Activated naive CD8-positive, alpha-beta T cell treated with anti-CD3 and anti-CD28 coated beads for 36 hours (primary cell): ENCODE measurements at places on chromosomes 11 and 22.

DNA sequence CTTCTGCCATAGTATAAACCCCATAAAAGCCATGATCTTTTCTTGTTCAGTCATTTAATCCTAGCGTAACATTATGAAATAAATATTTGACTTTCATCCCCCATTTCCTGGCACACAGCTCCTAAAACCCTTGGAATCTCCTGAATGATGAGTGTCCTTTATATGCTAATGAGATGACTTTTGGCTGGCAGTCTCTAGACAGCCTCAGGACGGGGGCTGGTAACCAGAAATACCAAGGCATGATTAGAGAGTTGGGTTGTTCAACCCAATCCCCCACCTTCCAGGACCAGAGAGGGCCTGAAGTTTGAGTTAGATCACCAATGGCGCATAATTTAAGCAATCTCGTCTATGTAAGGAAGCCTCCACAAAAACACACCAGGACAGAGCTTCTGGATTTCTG is 1246.1 kb upstream of the TENM4 start:
- DNase-seq, result no peak

- no peak for DNase-seq
These were observed 5.5 kb upstream of the IGF2 start for GRCh38 chr11:2144544-2145248.

DNA sequence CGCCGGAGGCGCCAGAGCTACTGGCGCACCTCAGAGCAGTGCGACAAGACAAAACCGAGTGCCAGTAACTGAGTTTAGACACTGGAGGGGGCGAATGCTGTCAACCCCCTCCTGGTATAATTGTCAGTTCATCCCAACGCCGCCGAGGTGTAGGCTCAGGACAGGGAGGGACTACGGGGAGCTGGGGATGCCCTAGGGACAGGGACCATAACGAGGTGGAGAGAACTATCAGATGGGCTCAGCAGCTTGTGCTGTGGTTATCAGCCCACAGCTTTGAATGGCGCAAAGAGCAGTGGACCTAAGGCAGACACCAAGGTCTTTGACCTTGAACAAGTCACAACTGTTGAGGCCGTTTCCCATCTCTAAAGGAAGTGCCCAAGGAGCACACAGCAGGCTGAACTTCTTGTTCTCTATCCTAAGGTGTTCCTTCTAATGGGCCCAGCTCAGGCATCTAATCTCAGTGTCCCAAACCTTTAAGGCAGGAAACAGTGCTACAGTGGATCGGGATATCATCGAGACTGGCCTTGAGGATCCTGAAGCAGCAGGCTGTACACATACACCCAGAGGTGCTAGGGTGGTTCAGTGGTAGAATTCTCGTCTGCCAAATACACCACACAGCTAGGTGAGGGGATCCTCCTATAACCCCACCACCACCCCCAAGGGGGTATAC is 958 bp upstream of the TUT1 start:
- DNase-seq, result no peak

DNA sequence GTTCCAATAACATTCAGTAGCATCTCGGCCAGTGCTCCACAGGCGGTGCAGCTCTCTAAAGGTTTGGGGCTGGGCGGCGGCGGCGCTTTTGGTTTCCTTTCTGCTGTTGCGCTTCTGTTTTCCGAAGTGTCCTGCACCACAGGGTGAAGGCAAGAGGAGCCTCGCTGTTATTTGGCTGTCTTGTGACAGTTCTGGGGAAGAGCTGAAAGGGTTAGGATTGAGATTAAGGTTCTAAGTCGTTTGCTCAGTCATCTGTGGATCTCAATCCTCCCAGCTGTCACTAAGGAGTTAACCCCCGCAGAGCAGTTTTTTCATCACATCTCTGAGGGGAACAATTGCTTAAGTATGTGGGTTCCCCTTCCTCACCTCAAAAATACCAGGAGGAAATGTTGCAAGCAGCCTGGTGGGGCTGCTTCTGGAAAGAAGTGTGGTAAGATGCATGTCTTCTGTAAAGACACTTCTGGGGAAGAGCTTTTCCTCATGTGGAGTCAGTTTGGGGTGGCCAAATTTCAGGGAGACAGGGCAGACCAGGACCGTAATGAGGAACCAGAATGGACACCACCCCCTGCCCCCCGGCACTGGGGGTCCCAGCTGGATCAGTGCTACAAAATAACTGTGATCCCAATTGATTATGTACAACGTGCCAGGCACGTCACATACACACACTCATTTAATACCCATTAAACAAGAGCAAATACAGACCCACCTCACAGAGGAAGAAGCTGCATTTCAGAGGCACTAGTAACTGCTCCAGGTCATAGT is 14.2 kb downstream of the TMEM121B start:
- DNase-seq, result peak; percentile 57

- DNase-seq, result no peak
These were observed 68.6 kb upstream of the ARHGAP32 start for GRCh38 chr11:129260750-129261149.

DNA sequence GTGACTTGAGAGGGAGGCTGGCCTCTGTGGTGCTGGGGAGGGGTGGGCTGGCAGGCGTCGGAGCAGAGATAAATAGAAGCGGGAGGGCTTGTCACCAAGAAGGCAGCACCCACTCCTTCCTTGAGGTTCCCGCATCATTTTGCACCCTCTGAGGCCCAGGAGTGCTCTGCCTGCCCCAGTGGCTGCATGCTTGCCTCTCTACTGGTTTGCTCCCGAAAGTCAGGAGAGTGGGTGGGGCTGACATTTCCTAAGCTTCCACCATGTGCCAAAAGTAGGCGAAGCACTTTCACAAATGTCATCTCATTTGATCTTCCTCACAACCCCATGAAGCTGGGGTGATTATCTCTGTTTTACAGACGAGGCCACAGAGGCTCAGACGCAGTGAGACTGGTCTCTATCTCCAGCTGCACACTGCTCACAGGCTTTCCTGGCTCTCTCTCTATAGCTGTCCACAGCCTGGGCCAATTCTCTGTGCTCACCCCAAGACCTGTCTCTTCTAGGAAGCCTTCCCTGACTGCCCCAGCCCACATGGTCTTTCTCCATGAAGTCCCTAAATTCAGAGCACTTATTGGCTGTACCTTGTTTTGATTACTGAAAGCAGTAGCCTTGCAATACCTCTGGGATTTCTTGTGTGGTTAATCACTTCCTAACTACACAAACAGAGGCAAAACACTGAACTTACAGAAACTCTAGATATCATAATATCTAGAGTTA is 2.6 kb upstream of the UCP3 start:
- peak; percentile 70 for DNase-seq

GRCh38 chr11:119694334-119694733 is 34.7 kb downstream of the NECTIN1 start:
- DNase-seq, result no peak

- no peak for DNase-seq
These were observed 213.0 kb downstream of the DLG2 start for GRCh38 chr11:85414175-85414574.

GRCh38 chr11:103234974-103235373 is 125.7 kb downstream of the DYNC2H1 start:
- no peak for DNase-seq

DNA sequence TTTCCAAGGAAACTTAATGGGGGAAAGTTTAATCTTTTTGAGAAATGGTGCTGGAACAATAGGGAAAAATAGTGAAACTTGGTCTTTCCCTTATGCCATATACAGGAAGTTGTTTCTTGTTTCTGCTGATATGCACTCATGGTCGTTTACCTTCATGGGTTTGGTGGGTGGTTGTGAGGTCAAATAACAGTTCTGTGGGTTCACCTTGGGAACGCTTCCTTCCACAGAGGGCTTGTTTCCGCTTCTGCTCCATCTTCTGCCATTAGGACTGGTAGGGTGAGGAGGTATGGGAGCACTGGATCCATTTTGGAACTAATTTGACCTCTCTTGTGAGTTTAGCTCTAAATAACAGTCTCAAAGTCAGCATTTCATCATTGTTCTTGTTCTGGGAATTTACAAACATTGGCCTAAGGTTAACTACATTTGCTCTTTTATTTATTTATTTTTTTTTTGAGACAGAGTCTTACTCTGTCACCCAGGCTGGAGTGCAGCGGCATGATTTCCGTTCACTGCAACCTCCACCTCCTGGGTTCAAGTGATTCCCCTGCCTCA is 17.6 kb upstream of the RELA start:
- no peak for DNase-seq

DNA sequence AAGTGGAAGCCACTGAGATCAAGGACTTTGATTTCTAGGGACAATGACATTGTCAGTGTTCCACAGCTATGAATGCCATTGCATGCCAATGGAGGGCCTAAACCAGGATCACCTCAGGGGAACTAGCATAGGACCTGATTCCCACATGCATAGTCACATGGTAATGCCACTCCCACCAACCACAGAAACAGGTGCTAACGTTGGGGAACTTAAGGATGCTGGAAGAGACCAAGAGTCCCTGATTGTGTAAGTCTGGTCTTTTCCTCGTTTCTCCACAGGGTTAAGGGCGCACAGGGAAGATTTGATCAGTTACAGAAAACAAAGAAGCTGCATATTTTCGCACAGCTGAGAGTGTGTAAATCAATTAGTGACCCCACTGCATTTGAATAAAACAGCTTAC is 59.4 kb upstream of the CD44 start:
- DNase-seq, result no peak
